ENCODE measurements at places on chromosomes 5 and 9.
A peak's percentile ranks its signal among the peaks of the same experiment; 100 is the strongest.

GRCh38 chr5:142280066-142281007 is 44.5 kb downstream of the SPRY4 start:
- no peak for DNase-seq

DNA sequence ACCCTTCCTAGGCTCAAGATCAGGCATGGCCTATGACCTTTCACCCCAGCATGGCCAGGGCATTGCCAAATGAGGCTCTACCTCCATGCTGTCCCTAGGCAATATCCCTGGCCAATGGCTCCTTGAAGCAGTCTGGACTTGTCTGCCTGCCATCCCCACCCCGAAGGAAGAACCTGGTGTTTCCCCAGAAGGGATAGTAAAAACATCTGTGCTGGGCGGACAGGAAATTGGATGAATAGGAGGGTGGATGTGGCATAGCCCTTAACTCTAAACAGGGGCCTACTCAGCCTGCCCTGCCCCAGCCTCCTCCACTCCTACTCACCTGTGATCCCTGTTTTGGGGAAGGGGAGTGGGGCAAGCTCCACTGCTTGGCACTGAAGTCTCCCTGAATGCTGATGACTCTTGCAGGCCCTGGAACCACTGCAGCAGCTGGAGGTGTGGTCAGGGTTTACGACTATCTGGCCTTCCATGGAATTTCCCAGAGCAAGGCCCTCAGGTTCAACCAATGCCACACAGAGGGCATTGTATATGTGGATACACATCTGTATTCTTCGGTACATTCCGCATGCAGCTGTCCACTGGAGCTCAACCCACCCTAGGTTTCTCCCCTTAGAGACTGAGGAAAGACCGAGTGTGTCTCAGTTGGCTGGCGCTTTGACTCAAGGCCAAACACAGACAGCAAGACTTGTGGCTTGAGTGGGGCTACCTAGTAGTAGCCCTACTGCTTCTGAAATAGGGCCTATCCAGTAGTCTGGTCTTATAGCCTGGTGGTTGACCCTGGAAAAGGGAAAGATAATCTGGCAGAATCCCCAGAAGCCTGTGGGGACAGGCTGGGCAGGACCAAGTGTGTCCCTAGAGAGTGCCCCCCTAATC is 6.4 kb upstream of the P4HA2 start:
- DNase-seq = no peak

DNA sequence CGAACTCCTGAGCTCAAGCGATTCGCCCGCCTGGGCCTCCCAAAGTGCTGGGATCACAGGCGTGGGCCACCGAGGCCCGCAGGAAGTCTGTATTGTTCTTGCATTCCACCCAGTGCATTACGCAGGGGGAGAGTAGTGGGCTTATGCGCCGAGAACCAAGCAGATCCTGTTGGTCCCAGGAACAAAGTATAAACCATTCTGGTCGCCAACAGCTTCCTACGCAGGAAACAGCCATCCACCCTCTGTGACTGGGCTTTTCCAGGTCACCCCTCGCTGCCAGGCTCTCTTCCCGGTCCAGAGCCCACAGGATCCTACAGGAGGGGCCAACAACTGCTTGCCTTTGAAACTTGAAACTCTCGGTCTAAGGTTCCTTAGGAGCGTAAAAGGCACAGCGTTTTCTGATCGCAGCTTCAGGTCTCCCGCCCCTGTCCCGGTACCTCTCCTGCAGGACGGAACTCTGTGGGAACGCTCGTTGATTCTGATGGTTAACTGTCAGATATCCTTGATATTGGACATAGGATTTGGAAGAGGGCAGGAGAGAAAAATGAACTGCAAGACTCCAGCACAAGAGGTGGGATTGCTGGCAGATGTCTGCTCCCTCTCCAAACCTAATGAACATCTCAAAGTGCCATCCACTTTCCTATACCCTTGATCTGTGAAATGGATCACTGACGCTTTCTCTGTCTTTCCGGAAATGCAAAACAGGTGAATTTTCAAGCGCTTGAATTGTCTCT is 4.2 kb upstream of the ANXA2R start:
- peak; percentile 24 for DNase-seq

DNA sequence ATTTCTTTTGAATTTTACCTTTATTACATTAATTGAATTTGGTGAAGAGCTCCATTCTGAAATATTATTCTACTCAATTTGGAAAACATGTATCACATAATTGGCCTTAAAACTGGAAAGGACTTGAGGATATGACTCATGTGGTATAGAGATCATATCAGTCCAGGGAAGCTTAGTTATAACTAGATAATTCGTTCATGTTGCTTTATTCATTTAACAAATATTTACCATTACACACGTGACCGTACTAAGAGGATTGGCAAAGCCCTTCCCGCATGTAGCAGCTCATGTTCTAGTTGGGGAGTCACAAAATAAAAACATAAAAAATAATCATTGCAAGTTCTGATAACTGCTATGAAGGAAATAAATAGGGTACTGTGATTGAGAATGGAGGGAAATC is 1816.5 kb downstream of the MAT2B start:
- DNase-seq = no peak

DNA sequence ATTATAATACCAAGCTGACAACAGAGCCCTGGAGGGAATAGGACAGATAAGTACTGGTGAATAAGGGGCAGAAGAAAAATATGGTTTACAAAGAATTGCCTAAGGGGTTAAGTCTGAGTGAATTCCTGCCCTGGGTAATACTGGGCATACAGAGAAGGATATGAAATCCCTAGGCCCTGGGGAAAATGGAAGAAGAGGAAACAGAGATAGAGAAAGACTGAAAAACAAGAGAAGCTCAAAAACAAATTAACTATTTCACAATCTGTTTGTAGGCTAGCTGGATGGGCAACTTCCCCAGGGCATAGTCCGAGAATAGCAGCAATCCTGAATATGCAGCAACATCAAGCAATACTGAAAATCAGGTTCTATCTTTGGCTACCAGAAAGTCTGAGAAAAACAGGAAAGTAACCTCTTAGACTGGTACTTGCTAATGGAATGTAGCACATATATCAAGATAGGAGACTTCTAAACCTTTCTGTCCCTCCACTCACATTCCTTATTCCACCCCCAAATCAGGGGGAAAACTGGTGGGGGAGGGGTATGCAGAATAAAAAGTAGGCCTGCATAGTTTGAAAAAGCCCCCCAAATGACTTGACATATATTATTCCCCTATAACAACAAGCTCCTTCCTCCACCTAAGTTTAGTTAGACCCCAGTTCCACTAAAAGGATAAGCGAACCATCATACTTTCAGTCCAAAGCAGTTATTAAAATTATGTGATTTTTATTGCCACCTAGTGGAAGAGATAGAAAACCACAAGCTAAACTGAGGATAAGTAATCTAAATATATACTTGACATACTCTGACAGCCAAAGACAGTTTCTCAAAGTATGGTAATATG is 20.6 kb downstream of the SLC38A9 start:
- DNase-seq = peak; percentile 50

- no peak for DNase-seq
Measured at GRCh38 chr9:5113994-5114748, 71.3 kb downstream of the INSL6 start.

DNA sequence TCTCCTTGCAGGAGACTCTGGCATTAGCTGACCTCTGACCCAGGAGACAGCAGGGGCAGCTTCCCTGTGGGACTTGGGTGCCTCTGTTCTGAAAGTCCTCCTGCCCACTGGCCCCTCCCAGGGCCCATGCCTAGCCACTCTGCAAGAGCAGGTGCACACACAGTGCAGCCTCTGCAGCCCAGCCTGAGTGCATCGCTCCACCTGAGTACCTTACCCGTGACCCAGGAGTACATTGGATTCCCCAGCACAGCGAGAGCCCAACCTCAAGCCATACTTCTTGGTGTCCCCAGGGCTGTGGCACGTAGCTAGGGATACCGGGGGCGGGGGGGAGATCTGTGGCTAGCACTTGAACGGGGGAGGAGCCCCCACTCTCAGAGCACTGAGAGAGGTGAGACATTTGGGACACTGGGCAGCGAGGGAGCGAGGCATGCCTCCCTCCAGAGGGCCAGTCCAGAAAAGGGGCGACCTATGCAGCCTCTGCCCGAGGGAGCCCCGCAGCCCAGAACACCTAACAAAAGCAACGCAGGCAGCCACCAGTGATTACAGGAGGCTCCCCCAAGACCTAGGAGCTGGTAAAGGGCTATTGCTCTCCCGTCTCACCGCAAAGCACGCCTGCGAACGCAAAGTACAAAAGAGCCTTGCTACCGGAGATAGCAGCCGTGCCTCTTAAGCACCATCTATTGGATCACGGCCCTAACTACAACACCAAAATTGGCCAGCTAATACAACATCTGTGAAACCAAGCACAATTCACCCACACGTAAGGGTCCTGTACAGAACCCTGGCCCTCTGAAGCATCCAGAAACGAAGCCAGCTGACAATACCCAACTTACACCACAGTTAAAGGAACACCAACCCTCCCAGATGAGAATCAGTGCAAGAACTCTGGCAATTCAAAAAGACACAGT is 826 bp upstream of the PRDM9 start:
- DNase-seq = no peak

DNA sequence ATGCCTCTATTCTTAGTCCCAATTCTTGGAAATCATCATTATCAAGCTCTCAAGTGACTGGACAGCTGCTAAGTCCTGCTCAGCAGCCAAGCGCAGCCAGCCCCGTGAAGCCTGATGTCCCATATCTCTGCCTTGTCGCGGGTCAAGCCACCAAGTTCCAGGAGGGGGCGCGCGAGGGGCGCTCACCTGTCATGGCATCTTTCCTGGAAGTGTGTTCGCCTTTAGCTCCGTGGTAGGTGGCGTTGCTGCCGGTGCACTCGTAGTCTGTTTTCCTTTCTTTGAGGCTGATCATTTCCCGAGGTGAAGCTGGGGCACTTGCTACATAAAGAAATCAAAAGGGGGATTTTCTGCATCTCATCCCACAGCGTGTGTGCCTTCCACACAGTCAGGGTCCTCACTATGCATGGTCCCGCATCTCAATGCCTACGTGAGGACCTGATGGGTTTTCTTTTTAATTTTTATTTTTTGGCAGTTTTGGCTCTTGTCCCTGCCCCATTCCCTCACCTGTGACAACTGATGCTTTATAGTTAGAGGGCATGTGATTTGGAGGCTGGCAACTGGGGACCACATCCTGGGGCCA is 227.0 kb upstream of the DAP start:
- no peak for DNase-seq

DNA sequence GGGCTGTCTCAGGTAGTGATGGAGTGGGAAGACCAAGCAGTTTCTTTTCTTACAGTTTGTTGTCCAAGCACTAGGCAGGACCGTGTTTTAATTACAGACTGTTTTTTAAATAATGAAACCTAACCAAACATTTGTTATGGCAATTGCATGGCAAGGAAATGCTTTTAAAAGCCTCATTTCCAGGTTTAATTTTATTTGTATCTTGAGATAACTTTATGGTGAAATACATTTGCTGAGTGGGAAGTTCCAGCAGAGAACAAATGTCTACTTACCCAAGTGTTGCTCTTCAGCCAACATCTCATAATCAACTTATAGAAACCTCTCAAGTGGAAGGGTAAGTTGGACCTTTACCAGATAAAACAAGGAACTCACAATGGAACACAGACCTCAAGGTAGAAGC is 11.8 kb upstream of the LHFPL2 start:
- DNase-seq = no peak

GRCh38 chr9:108271646-108272348 is 584.0 kb downstream of the ACTL7B start:
- peak; percentile 69 for DNase-seq

GRCh38 chr5:151630088-151630487 is 39.0 kb upstream of the FAT2 start:
- no peak for DNase-seq

- DNase-seq = no peak
Measured at GRCh38 chr5:7245121-7245651, 150.8 kb upstream of the ADCY2 start.

GRCh38 chr9:90884178-90884577 is 82.6 kb downstream of the SYK start:
- DNase-seq = no peak

- DNase-seq = peak; percentile 59
Measured at GRCh38 chr9:86500667-86501435, 146.6 kb upstream of the TUT7 start.

GRCh38 chr5:135251093-135251492 is 147.9 kb downstream of the MACROH2A1 start:
- no peak for DNase-seq

DNA sequence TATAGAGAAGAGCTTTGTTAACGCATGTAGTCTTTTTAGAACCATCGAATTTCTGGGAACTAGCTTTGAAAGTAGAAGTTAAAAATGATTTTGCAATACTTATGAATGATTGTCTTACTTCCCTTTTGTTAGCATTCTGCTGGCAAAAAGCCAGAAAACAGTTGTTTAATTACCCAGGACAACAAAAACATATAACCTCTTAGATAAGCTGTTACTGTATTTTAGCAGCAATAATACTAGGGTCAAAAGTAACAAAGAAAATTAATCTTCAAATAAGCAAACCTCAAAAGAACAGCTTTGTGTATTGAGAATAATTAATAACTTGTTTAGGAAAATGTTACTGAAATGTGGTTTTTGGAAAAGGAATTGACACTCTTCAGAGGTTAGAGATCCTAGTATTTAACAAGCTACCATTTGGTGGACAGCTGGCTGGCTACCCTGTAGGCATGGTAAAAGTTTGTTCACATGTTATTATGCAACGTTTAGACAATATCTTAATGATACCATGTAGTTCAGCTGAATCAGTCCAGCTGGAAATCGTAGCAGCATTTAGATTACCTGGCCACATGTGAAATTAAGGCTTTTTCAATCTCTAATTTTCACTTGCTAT is 3.8 kb downstream of the FGF10 start:
- DNase-seq = no peak

- DNase-seq = no peak
Measured at GRCh38 chr5:151709109-151709735, 22.5 kb upstream of the SPARC start.

DNA sequence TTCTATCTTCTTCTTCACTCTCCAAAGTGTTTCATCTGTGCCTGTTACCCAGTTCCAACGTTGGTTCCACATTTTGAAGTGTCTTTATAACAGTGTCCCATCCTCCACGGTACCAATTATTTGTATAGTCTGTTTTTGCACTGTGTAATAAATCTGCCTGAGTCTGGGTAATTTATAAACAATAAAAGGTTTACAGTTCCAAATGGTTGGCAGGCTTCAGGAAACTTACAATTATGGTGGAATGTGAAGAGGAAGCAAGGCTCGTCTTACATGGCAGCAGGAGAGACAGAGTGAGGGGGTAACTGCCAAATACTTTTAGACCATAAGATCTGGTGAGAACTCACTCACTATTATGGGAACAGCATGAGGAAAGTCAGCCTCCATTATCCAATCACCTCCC is 465.4 kb upstream of the CDH9 start:
- no peak for DNase-seq

DNA sequence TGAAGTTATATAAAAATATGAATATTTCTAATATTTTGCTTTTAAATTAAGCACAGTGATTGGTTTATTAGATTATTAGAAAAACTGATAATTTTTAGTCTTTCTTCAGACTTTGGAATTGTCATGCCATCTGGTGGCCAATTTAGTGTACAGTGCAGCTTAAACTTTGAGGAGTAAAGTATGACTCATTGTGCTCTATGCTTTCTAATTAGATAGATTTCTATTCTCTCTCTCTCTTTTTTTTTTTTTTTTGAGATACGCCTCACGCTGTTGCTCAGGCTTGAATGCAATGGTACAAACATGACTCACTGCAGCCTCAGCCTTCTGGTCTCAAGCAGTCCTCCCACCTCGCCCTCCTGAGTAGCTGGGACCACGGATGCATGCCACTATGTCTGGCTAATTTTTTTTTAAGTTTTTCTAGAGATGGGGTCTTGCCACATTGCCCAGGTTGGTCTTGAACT is 42.1 kb upstream of the GPR21 start:
- DNase-seq = peak; percentile 86

- no peak for DNase-seq
Measured at GRCh38 chr5:171968531-171968930, 37.9 kb downstream of the FBXW11 start.

GRCh38 chr5:75668977-75669689 is 48.1 kb downstream of the POC5 start:
- no peak for DNase-seq

All from AG08395 (cell line).